ENCODE measurements at places on chromosomes 6 and 20. TPM values are rescaled to one million over a fixed set of nuclear protein-coding genes. Genes with fewer than 3 reads are reported as not detected.

DNA sequence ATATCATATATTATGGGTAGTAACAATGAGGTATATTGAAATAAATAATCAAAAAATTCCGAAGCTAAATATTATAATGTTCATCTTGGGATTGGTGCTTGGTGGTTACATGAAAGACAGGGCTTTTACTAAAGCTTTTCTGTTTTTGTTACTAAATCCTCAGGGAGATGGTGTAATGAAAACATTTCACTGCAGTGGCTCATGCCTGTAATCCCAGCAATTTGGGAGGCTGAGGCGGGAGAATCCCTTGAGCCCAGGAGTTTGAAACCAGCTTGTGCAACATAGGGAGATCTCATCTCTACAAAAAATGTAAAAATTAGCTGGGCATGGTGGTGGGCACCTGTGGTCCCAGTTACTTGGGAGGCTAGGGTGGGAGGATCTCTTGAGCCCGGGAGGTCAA is 42.9 kb downstream of the AFG1L start:
- no peaks in the 10 kb centered on the region for H3K27me3 ChIP-seq
- DNase-seq = no peak
- no peaks in the 10 kb centered on the region for H3K4me1 ChIP-seq
- H3K36me3 ChIP-seq = no peaks in the 10 kb centered on the region
- H3K27ac ChIP-seq = no peak overlapping the region

GRCh38 chr6:56808871-56809359 is 146.0 kb upstream of the BEND6 start:
- peaks cover 23% of the 10 kb centered on the region for H3K4me1 ChIP-seq
- no peak for DNase-seq
- no peak overlapping the region for H3K27ac ChIP-seq
- no peak overlapping the region for H3K4me3 ChIP-seq
- no peaks in the 10 kb centered on the region for H3K27me3 ChIP-seq
- H3K36me3 ChIP-seq = no peaks in the 10 kb centered on the region

- no peaks in the 10 kb centered on the region for H3K36me3 ChIP-seq
- peak; percentile 88 for DNase-seq
- H3K27me3 ChIP-seq = no peaks in the 10 kb centered on the region
Measured at GRCh38 chr6:9292975-9293374, 857.6 kb upstream of the SLC35B3 start.

DNA sequence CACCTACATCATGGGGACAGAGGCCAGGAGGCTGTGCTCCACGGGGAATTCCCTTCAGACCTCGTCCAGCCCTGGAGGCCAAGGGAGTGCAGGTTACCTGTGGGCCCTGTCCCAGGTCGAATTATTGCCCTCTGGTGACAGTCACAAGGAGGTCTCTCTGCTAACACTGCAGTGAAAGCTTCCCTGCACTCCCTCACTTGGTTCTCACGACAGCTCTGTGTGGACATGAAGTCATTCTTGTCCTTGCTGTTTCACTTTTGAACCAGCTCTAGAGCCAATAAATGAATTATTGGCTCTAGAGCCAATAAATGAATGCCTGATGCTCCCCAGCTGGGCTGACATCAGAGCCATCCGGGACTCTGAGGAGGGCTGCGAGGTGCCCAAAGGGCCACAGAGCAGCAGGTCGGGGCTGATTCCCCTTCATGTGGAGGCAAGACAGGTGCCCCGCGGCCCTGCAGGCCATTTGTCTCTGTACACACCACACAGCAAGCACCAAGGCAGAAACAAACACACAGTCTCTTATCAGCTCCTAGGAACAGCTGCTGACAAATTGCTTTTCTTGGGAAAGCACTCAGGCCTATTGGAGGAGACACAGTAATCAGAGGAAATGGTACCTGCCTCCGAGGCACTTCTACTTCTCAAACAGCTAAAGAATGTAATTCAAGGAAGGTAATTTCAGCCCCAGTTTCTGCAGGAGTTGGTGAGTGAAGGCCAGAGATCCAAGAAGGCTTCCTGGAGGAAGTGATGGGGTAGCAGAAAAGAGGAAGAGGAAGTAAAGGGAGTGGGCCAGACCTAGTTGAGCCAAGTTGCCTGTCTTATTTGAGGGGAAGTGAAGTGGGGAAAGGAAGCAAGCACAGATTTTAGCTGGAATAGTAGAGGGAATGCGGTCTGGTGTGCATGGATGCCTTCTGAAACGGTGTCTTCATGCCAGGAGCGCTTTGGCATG is 27.5 kb upstream of the TBXT start:
- no peaks in the 10 kb centered on the region for H3K27me3 ChIP-seq
- no peak for DNase-seq
- H3K36me3 ChIP-seq = no peaks in the 10 kb centered on the region
- no peak overlapping the region for H3K27ac ChIP-seq

- H3K27ac ChIP-seq = no peak overlapping the region
- no peak for DNase-seq
- H3K27me3 ChIP-seq = no peaks in the 10 kb centered on the region
- no peaks in the 10 kb centered on the region for H3K36me3 ChIP-seq
Measured at GRCh38 chr6:142846459-142846831, 98.5 kb downstream of the HIVEP2 start.

DNA sequence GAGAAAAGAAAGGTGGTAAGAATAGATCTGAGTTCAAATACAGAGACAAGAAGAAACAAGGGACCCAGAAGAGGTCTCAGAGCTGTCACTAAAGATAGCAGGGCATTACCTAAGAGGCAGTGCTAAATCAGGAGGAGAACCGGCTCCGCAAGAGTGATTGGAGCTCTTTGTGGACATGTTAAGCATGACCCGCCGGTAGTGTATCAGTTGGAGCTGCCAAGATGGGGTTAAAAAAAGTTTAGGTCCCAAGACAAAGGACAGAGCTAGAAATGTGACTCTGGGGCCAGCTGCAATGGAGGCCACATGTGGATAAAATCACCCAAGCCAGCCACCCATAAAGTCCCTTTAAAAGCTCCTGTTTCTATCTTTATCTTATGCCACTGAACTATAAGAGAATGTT is 93.4 kb downstream of the MBOAT1 start:
- no peak for DNase-seq
- H3K36me3 ChIP-seq = no peaks in the 10 kb centered on the region
- no peaks in the 10 kb centered on the region for H3K4me1 ChIP-seq
- H3K27me3 ChIP-seq = no peaks in the 10 kb centered on the region
- H3K4me3 ChIP-seq = no peak overlapping the region

DNA sequence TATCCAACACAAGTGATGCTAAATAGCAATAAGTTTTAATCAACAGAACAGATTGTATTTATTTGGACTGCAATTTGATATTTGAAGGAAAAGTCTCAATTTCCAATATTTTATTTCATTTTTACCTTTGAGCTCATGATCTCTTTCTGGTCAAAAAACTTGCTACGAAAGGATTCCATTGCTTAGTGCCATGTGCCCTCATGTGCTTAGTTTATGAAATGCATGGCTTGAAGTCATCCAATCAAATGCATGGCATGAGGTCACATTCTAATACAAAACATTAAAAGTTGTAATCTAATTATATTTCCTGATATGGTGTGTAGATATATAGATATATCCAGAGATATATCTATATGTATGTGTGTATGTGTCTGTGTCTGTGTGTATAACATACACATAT is 321.2 kb upstream of the ADGRB3 start:
- DNase-seq = peak; percentile 44
- H3K4me1 ChIP-seq = no peaks in the 10 kb centered on the region
- no peak overlapping the region for H3K27ac ChIP-seq
- no peaks in the 10 kb centered on the region for H3K27me3 ChIP-seq
- no peak overlapping the region for H3K4me3 ChIP-seq

- DNase-seq = no peak
- H3K4me1 ChIP-seq = no peaks in the 10 kb centered on the region
- no peaks in the 10 kb centered on the region for H3K27me3 ChIP-seq
- H3K36me3 ChIP-seq = no peaks in the 10 kb centered on the region
- no peak overlapping the region for H3K27ac ChIP-seq
Measured at GRCh38 chr6:102895683-102896082, 1502.2 kb downstream of the GRIK2 start.

DNA sequence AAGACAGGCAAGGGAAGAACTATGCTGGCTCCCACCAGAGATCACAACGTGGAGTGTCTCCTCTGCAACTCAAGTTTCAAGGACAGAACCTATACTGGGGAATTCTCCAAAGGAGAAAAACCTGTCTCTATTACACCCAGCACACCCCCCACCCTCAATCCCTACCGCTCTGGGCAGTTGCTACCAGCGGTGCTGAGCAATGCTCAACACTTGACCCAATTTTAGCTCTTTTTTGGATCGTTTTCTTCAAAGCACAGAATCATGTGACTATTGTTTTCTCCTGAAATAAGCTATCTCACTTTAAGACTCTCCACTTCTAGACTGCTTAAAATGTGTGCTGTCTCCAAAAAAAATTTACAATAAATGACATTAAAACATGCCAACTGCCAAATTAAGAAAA is 23.3 kb downstream of the MAP7 start:
- no peak overlapping the region for H3K27ac ChIP-seq
- H3K4me1 ChIP-seq = no peaks in the 10 kb centered on the region
- H3K36me3 ChIP-seq = no peaks in the 10 kb centered on the region
- H3K4me3 ChIP-seq = no peak overlapping the region
- no peaks in the 10 kb centered on the region for H3K27me3 ChIP-seq

DNA sequence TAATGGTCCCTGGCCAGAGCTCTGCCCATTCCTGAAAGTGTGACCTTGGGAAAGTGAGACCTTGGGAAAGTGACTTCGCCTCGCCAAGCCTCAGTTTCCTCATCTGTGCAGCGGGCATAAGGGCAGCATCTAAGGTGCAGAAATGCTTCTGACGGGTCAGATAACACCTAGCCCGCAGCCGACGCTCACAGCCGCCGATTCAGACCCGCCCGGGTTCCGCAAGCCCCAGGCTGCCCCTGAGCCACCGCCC is 486 bp downstream of the FKBP1A start:
- peaks cover 38% of the 10 kb centered on the region for H3K4me1 ChIP-seq
- H3K4me3 ChIP-seq = peak overlapping the region; percentile 97
- H3K36me3 ChIP-seq = no peaks in the 10 kb centered on the region
- peak overlapping the region; percentile 81 for H3K27ac ChIP-seq
- DNase-seq = no peak

DNA sequence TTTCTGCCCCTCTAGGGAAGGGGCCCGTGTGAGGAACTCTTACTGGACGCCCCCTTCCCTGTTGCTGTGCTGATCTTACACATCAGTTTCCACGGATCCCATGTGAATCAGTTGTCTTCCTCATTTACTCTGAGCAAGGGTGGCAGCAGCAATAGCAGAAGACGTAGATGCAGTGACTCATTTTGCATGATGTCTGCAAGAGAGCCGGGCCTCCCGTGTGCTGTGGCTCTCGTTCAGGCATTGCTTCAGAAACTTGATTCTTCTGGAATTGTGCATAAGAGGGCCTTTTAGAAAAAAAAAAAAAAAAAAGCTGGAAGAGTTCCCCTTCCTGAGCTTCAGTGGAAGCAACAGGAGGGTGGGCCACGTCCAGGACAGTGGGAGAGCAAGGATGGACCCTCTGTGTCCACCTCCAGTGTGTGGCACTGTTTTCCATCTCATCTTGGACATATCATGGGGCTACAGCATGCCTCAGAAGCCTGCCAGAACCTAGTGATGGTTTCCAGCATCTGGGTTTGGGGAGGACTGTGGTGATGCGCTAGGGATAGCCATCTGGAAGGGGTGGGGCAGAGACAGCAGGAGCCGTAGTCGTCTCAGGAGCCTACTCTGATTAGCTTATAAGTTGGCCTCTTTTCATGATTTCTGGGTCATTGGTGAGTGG is 62.1 kb downstream of the FOXO3 start:
- H3K36me3 ChIP-seq = no peaks in the 10 kb centered on the region
- H3K4me1 ChIP-seq = peaks cover 8% of the 10 kb centered on the region
- DNase-seq = no peak
- no peaks in the 10 kb centered on the region for H3K27me3 ChIP-seq
- no peak overlapping the region for H3K4me3 ChIP-seq

DNA sequence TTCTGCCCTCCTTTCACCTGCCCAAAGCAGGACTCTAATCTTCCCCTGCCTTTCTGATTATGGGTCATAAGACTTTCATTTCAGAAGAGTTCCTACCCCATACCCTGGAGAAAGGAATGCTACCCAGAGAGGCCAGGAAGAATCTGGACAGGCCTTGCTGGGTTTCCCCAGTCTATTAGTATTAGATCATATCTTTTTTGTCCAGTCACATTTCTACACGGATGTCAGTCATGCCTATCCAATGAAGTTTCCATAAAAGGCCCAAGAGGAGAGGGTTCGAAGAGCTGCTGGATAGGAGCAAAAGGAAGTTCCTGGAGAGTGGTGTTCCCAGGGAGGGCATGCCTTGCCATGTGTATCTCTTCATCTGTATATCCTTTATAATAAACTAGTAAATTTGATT is 3.2 kb downstream of the POLH start:
- peaks cover 3% of the 10 kb centered on the region for H3K4me1 ChIP-seq
- H3K4me3 ChIP-seq = no peak overlapping the region
- peaks cover 17% of the 10 kb centered on the region for H3K36me3 ChIP-seq
- no peak for DNase-seq

GRCh38 chr6:8539453-8539852 is 104.1 kb upstream of the SLC35B3 start:
- no peaks in the 10 kb centered on the region for H3K4me1 ChIP-seq
- H3K36me3 ChIP-seq = no peaks in the 10 kb centered on the region
- H3K27me3 ChIP-seq = no peaks in the 10 kb centered on the region

GRCh38 chr6:105968603-105969333 is 117.4 kb upstream of the PRDM1 start:
- no peaks in the 10 kb centered on the region for H3K4me1 ChIP-seq
- H3K27me3 ChIP-seq = no peaks in the 10 kb centered on the region
- DNase-seq = no peak
- no peak overlapping the region for H3K27ac ChIP-seq
- no peak overlapping the region for H3K4me3 ChIP-seq

DNA sequence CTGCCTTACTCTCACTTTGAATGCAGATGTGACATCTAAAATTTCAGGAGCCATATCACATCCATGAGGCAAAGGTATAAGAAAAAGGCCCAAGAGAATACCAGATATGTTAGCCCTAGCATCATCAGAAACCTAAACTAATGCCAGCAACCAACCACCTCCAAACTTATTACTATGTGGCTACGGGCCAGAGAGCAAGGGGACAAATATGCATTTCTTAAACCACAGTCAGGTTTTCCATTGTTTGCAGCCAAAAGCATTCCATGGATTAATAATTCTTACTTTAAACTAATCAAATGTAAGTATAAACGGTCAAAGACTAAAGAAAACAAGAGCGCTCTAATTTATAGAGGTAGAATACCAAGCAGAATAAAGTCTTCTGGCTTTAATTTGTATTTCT is 84.7 kb downstream of the TASP1 start:
- no peaks in the 10 kb centered on the region for H3K36me3 ChIP-seq
- no peak overlapping the region for H3K27ac ChIP-seq
- H3K4me1 ChIP-seq = peaks cover 5% of the 10 kb centered on the region
- H3K4me3 ChIP-seq = no peak overlapping the region
- DNase-seq = no peak

The HRH3 gene
- total RNA-seq = 0.22 TPM

The ZNF334 gene
- 4.4 TPM for total RNA-seq

The CNBD2 gene
- total RNA-seq = 3.1 TPM

The ULBP2 gene
- total RNA-seq = 2.6 TPM

The KHDC1 gene
- total RNA-seq = 11.1 TPM

The UST gene
- 1.7 TPM for total RNA-seq

The SMOC2 gene
- total RNA-seq = 1.8 TPM

All from A673 (cell line).